ENCODE measurements at places on chromosomes 5 and 9.

DNA sequence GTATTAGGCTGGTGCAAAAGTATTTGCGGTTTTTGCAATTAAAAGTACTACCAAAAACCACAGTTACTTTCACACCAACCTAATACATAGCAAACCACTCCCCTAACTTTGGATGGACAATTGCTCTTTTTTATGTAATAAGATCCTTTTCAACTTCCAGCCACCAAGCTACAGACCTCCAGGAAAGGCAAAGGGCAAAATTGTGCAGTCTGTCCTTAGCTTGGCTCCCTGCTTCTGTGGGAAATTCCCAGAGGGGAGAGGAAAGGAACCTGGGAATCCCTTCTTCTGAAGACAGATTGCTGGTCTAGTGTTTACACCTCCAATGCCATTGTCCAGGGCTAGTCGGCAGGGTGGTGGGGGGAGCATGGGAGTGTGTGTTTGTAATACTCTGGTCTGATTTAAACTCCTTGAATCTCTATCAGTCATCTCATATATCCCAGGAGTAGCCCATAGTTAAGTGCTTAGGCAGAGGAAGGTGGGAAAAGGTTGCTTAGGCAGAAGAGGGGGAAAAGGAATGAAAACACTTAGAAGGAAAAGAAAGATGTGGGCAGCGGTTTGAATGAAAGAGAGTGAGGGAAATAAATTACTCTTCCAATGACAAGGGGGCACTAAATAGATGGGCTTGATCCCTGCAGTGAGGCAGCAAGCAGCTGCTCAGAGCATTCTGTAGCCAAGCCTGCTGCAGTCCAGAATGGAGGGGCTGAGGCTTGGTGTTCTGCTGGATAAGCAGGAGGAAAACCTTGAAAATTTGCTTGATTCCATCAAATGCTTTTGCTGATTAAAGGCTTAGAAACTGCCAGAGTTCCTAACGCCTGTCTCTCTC is 86.9 kb upstream of the MAP1B start:
- no peak for DNase-seq

DNA sequence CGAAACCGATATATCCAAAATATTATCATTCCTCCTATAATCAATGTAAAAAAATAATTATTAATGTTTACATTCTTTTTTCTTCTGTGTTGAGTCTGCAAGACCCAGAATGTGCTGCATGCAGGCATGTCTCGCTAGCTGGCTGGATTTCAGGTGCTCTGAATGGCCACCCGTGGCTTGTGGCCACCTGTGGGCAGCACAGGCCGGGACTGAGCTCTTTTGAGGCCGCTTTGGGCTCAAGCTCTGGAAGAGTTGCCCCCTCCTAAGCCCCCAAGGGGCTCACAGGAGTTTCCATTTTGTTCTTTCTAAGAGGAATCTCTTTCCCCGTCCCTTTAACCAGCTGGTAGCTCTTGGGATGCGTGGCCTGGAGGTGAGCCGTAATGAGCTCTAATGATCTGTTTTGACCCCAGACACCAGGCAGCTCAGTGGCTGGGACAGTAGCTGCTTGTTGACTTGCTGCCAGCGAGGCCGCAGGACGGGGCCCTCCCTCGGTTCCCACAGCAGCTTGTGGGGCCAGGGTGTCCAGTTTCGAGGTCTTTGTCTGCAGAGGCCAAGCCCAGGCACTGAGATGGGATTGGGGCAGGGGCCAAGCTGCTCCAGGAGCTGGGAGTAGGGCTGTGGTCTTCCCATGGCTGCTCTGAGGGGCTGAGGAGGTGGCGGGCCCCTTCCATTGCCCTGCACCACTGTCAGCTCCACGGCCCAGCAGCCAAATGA is 20.8 kb downstream of the ASS1 start:
- no peak for DNase-seq

GRCh38 chr5:122352331-122352730 is 40.3 kb downstream of the SNCAIP start:
- DNase-seq: no peak

DNA sequence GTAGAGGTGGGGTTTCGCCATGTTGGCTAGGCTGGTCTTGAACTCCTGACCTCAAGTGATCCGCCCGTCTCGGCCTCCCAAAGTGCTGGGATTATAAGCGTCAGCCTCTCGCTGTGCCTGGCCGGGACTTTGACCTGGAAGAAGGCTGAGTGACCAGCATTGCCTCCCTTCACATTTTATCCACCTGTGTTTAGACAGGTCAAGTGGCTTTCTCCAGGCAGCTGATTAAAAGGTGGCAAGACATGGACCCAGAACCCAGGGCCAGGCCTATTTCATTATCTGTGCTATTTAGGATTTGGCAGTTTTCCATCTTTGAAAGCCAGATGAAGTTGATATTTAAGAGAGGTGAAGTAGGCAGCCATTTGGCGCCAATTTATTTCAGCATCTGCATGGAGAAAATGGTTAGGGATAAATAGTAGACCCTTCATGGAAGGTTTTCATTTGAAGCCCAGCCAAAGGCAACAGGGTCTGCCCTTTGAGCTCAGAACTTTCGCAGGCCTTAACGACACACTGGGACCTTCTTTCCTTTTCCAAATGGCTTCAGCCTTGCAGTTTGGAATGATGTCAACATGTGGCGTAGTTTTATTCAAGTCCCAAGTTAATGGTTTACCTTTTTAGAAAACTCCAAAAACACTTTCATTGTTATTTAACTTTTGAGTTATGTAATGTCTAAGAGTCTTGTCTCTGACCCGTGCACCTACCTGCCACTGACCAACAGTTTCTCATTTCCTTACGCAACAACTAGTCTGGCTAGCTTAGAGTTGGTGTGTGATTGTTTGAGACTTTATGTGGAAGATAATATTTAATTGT is 8.4 kb downstream of the DAPK1 start:
- no peak for DNase-seq

DNA sequence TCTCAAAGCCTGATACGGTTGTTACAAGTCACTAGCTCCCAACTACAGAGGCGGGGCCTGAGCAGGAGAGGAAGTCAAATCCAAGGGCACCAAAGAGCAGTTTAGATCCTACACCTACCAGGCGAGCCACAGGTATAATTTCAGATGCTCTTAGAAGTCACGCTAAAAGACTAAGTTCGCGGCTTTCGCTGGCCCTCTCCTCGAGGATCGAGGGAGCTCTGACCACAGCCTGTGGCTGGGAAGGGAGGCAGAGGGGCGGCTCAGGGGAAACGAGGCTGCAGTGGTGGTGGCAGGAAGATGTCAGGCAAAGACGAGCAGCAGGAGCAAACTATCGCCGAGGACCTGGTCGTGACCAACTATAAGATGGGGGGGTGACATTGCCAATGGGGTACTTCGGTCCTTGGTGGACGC is 48.6 kb downstream of the SEMA4D start:
- no peak for DNase-seq

- DNase-seq: no peak
Measured at GRCh38 chr5:155773680-155774079, 553.3 kb upstream of the SGCD start.

DNA sequence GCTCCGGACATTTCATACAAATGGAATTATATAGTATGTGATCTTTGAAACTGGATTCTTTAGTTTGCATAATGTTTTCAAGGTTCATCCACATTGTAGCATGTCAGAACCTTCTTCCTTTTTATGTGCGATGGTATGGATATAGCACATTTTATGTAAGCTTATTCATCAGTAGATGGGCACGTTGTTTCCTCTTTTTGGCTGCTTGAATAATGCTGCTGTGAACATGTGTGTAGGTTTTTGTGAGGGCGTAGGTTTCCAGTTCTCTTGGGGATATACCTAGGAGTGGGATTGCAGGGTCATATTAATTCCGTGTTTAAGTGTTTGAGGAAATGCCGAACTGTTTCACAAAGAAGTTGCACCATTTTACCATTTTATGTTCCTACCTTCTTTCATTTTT is 187.8 kb downstream of the NR3C1 start:
- no peak for DNase-seq

DNA sequence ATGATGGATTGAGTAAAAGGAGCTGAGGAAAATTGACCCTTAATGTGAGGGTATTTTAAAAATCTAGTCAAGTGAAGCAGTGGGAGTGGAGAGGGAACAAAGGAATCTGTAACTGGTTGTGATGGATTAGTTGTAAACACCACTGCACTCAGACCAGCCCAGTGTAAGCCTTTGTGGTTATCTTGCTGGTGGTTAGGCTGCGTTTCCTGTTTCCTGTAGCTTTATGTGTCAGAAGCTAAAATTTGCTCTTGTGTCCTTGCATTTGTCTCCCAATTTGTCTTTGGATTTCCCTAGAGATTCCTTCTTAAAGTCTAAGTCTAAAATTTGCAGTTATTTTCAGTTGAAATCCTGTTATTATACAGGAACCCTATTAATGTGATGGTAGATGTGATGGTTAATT is 6.3 kb downstream of the IFNA21 start:
- no peak for DNase-seq

GRCh38 chr5:132100672-132101261 is 27.2 kb downstream of the CSF2 start:
- DNase-seq: no peak
